Posterior vena cava (tissue), 2 donors: ENCODE measurements at places on chromosomes 7 and 10. TPM values are rescaled to one million over a fixed set of nuclear protein-coding genes. Genes with fewer than 3 reads are reported as not detected.

The HOXA10 gene
- 8.9 TPM for total RNA-seq

The VWC2 gene
- total RNA-seq: 0.10 TPM

The CLRN3 gene
- total RNA-seq: not detected

The LIPF gene
- not detected for total RNA-seq

The UROS gene
- total RNA-seq: 31.4 TPM

The OR6B1 gene
- total RNA-seq: not detected

The KAT6B gene
- total RNA-seq: 35.0 TPM

The TMEM139 gene
- total RNA-seq: not detected

The CCDC3 gene
- 189 TPM for total RNA-seq

The ADGRA1 gene
- 0.56 TPM for total RNA-seq

The SPDYE9 gene
- not detected for total RNA-seq

The SORCS1 gene
- total RNA-seq: 1.2 TPM

The ABLIM1 gene
- total RNA-seq: 123 TPM

The FBXL13 gene
- total RNA-seq: 1.7 TPM

The CHN2 gene
- total RNA-seq: 8.4 TPM

The FAM24B gene
- total RNA-seq: 1.4 TPM

The GPC2 gene
- 1.2 TPM for total RNA-seq

The ANXA8L1 gene
- total RNA-seq: not detected

The MCM10 gene
- total RNA-seq: 0.76 TPM

The NUTM2E gene
- total RNA-seq: 0.46 TPM

The PPP1R9A gene
- 7.3 TPM for total RNA-seq

The SSMEM1 gene
- total RNA-seq: not detected

The ANKRD61 gene
- not detected for total RNA-seq

The SLC13A4 gene
- total RNA-seq: 0.62 TPM

The BCL7B gene
- 79.2 TPM for total RNA-seq
